Activated naive CD4-positive, alpha-beta T cell (primary cell): ENCODE measurements at places on chromosomes 1 and 21.

DNA sequence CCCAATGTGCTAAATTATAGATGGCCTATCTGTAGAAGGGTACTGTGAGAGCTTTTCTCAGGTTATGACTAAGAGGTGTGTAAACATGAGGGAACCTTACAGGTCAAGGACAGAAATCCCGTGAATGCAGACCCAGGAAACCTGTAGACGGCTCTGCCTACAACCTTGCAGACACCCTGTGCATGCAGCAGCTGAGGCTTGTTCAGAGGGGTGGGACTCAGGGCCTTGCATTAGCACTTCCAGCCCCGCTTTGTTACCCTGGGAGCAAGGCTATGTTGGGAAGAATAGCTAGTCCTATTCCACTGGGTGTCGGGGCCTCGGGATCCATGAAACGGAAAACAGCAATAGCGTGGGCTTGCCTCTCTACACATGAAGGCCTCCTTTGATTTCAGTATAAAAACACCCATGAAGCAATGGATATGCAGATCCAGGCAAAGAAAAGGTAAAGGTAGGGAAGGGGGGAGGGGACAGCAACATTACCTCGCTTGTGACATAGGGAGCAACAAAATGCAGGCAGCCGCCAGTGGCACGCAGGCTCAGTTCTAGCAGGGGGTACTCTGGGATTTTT is 9.5 kb upstream of the NDUFS5 start:
- no peak for DNase-seq

DNA sequence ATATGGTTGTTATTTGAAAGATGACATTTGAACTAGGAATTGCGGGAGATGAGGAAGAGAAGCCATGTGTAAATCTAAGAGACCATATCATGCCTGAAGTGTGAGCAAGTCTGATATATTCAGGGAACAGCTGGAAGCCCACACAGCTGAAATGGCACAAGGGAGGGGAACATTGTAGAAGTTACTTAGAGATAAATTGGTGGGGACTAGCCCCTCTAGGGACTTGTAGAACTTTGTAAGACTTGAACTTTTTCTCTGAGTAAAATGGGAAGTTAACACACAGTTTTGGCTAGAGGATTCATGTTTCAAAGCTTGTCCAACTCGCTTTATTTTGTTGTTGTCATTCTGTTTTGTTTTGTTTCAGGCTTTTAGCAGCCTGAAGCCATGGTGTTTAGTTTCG is 216.4 kb downstream of the FMN2 start:
- DNase-seq: no peak

DNA sequence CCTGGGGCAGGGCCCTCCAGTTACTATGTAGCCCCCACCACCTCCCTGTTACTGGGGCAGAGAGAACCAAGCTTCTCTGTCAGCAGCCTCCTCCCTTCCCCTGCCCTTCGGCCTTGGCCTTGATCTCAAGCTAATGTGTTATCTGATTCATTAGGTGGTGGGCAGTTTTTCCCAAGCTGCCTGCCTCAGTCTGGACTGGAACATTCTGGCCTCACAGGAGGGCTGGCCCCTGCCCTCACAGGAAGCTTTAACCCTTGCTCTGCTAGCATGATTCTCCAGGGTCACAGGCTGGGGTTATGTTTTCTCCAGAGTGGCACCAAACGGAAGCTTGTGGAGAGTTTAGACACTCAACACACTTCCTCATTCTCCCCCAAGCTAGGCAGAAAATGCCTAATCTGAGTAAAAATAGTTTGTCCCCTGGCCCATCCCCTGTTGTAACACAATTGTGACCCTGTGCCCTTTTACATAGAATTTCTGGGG is 37.2 kb upstream of the SLC6A9 start:
- no peak for DNase-seq

GRCh38 chr1:44353604-44354003 is 1.5 kb downstream of the ERI3 start:
- no peak for DNase-seq

- DNase-seq: no peak
Observed at GRCh38 chr1:179230721-179231120, 1.2 kb upstream of the ABL2 start.

DNA sequence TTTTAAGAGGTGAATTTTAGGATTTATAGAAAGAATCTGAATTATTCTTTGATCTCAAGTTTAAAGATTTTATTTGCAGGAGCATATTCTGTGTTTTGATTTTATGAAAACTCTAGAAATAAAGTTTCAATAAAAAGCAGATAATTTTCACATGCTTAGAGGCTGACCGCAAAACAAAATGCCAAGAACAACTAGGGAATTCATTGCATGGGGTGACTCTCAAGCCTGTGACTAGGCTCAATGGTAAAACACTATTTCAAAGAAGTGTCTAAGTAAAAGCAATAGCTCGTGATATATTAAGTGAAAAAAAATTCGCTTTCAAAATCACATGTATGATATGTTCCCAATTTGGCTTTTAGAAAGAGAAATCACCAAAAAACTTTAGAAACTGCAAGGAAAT is 49.6 kb downstream of the RPL5 start:
- no peak for DNase-seq

DNA sequence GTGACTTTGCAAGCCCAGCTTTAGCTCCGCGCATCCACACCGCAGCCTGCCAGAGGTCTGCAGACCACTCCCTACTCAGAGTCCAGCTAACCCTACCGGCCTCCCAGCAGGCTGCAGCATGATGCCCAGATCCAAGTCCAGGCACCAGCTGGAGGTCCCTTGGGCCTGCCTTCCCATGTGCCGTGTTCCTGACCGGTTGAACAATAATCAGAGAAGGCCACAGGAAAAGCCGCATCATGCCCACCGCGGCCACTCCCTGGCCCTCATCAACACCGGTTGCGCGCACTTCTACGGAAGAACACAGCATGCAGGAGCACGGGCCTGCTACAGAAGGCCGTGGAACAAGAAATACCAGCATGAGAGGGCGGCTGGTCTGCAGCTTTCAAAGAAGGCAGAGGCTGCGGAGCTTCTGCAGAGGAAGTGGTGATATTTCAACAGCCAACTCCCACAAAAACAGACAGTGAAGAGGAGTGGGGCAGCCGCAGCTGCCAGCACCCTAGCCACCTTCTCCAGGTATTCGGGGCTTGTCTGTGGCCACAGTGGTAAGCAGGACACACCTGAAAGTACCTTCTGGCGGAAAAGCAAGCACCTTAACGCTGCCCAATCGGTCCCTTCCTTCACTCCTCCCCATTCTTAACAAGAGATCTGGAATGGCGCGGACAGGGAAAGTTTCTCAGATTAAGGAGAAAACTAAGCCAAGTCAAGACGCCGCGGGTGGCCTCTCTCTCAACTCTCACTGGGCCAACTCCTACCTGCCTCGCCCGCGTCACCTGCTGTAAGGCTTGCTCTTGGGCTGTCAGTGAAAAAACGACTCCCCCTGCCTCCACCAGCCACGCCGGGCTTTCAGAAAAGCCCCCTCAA is 1.5 kb downstream of the PGBD5 start:
- no peak for DNase-seq

DNA sequence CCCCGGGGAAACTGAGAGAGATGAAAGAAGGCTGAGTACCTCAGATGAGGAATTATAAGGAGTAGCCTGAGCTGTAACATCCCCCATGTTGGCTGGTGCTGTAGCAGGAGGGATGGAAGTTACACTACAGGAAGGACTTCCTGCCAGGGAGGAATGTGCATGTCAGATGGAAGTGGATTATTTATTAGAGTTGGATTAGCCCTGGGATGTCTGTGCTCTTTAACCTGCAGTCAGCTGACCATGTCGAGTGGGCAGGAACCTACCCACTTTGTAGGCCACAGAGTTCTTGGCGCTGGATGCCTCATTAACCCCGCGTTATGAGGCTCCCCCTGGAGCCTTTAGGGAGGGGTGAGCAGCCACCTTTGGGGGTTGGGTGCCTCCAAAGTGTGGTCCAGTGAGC is 757 bp upstream of the SEMA4A start:
- no peak for DNase-seq

- DNase-seq: no peak
Observed at GRCh38 chr1:29120367-29120766, 3.3 kb downstream of the TMEM200B start.

- no peak for DNase-seq
Observed at GRCh38 chr1:184563308-184563707, 176.5 kb downstream of the C1orf21 start.

GRCh38 chr1:67338642-67339041 is 31.0 kb downstream of the IL12RB2 start:
- DNase-seq: no peak

DNA sequence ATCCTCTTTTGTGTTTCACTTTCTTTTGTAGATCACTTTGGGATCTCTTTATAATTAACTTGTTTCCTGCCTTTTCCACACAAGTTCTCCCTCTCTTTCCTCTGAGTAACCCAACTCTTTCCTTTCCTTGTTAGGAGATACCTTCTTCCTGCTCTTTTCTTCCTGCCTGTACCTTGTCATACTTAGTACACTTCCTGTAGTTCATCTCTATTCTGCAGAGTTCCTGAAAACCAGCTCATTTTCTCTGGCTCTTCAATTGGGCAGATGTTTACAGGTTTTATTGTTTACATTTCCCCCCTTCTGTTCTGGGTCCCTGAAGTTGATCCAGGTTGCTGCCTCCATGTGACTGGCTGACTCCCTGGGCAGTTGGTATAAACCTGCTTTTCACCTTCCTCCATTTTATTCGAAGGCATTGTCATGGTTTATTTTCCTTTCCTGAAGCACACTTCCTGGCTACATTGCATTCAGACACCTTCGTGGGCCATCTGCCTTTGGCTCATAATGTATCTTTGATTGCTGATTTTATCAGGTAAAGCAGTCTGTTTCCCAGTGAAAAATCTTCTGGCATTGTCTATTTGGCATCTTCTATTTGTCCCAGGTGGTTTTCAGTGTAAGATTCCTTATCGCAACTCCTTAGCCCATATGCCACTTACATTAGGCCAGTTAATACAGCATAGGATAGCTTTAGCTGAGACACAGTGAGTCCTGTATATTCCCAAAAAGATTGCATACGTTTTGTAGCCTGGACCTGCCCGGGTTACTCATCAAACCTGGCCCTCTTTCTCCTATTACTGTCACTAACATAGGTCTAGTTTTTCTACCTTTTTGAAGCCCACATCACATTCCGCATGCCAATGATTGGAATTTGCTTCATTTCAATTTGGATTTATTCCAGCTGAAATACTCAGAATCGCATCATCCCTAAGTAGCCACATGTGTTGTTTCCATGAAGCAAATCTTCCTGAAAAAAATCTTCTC is 15.4 kb downstream of the CTH start:
- DNase-seq: no peak

- DNase-seq: no peak
Observed at GRCh38 chr1:219805191-219805590, 123.2 kb downstream of the SLC30A10 start.

DNA sequence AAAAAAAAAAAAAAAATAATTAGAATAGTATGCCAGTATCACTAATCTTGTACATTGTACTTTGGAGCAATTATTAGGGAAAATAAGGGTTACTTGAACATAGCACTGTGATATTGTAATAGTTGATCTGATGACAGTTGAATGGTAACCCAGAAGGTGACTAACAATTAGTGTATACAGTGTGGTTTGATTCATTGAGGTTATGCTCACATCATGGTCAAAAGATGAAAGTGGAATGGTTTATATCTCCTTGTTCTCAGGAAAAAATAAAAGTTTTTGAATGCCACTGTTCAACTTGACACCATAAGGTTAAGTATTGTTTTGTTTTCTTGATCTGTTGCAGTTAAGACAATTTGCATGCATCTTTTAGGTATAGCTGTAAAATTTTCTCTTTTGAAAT is 87.0 kb downstream of the GPR52 start:
- DNase-seq: no peak

DNA sequence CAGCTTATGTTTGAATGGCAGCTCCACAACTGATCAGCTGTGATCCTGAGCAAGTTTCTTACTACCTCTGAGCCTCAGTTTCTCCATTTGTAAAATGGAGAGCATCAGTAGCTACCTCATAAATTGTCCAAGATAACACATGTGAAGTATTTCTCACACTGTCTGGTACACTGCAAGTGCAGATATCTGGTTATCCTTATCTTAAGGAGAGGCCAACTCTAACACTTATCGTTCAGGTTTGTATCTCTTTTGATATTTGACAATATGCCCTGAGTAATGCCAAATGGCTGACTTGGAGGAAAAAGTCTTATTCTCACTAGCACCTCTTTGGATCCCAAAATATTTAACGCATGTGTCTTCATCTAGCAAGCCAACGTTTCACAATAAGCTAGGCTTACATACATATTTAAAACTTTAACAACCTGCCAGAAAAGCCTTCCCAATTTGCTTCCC is 2.7 kb downstream of the CSRP1 start:
- no peak for DNase-seq

- DNase-seq: no peak
Observed at GRCh38 chr1:111624382-111624781, 4.8 kb downstream of the RAP1A start.

DNA sequence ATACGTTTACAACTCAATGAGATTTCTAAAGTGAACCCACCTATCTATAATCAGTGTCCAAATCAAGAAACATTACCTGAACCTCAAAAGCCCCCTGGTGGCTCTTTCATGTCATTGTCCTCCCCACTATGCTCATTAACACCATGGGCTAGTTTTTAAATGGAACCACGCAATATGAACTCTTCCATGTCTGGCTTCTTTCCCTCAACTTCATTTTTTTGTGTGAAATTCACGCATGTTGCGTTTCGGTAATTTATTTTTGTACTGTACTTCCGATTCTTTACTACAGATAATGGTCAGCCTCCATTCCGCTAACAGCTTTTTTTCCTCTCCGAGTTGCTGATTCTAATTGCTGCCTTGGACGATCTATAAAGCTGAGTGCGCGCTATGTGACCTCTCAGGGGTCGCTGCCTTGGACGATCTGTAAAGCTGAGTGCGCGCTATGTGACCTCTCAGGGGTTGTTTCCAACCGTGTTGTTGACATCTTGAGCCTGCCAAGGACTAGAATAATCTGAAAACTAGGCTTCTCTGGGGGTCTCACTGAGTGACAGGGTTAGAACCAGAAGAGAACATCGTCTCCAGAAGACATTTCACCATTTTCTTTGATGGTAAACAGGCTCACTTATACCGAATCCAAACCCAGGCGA is 1.1 kb upstream of the CACYBP start:
- DNase-seq: no peak

GRCh38 chr1:214198571-214198970 is 82.4 kb upstream of the SMYD2 start:
- no peak for DNase-seq

DNA sequence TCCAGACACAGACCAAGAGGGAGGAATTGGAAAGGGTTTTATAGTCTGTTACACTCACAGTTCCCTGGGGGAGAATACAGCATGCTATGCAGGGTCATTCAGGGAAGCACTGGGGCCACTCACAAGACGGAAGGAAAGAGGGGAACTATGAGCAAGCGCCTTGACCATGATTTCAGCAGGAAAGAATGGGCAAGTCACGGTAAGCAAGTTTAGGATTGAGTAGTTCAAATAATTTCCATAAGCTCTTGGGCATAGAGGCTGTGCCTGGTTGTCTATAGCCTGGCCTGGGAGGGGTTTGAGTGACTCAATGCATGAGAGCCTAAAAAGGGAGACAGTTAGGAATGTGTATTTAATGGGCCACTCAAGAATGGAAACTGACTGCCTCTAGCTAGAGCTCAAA is 176.7 kb downstream of the TTLL7 start:
- DNase-seq: no peak
